Hepatic stellate cell (primary cell): ENCODE measurements at places on chromosomes 13 and 19.

DNA sequence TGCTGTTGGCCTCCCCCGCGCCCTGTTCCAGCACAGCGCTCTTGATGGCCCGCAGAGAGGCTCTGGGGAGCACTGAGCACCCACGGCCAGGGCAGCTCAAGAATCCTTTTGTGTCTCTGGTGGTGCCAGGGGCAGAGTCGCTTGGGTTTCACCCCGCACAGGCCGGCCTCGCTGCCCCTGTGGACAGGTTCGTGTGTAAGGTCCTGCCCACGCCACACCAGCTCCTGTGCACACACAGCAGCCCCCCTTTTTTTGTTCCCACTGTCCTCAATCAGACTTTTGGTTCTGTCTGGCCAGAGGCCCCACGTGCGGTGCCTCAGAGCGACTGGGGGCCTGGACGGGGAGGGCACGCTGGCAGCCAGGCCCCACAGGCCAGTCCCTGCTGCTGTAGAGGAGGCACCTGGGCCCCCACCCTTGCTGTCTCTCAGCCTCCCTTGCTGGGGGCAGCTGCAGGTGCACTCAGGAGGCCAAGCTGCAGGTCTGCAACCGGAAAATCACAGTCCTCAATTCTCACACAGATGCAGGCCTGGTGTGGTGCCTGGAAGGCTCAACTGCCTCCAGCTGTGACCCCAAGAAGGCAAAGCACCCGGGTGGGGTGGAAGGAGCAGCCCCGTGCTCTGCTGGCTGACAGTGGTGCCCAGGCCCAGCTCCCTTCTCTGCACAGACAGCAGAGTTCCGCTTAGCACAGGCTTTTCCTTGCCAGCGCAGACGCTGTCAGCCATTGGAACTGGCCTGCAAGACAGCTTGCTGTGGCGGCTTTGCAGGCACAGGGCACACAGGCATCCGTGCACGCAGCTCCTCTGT, 12.6 kb upstream of the F7 start:
- no peak for DNase-seq

DNA sequence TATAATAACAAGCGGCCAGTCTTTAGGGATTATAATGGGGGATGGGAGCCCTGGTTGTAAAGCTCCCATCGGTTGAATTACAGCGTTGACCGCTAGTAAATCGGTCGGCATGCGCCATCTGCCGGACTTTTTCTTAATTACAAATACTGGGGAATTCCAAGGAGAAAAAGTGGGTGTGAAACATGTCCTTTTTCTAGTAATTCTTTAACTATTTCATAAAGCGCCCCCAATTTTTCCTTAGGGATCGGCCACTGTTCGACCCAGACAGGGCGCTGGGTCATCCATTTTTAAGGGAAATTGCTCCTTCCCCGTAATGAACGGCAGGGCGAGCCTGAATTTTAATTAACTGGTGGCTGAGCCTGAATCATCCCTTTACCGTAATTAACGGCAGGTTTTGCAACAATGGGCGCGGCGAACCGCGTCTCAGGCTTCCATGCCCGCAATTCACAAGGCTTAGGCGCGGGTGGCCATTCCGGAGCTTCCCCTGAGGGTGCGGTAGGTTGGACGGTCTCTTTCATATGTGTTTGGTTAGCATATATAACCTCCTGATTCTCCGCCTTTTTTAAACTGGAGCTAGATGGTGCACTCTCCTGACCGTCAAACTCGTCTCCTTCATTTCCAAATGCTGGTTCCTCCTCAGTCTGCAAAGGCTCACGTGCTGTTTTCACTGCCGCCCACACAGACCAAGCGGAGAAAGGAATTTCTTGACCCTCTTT, 30.2 kb upstream of the EVI5L start:
- DNase-seq = peak; percentile 74

DNA sequence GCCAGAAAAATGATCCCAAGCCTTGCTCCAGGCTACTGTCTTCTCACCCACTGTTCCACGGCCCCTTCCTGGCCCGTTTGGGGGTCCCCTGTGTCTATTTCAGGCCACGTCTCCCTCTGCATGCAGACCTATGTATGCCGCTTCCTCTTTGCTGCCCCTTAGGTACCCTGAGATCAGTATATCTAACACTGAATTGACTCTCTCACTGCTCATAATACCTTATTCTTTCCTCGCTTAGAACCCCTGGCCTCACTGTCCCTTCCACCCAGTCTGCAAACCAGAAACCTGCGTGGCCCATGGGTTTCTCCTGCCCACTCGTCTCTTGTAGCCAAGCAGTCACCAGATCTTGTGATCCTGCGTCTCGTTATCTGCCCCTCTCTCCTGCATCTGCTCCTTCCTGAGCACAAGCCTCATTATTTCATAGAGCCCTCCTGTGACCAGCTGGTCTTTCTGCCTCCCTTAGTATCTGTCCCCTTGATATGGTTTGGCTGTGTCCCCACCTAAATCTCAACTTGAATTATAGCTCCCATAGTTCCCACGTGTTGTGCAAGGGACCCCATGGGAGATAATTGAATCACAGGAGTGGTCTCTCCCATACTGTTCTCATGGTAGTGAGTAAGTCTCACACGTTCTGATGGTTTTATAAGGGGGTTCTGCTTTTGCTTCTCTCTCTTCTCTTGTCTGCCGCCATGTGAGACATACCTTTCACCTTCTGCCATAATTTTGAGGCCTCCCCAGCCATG, 109.0 kb upstream of the RNF113B start:
- no peak for DNase-seq

- DNase-seq = peak; percentile 60
Observed at GRCh38 chr13:34462843-34463242, 479.2 kb upstream of the NBEA start.

DNA sequence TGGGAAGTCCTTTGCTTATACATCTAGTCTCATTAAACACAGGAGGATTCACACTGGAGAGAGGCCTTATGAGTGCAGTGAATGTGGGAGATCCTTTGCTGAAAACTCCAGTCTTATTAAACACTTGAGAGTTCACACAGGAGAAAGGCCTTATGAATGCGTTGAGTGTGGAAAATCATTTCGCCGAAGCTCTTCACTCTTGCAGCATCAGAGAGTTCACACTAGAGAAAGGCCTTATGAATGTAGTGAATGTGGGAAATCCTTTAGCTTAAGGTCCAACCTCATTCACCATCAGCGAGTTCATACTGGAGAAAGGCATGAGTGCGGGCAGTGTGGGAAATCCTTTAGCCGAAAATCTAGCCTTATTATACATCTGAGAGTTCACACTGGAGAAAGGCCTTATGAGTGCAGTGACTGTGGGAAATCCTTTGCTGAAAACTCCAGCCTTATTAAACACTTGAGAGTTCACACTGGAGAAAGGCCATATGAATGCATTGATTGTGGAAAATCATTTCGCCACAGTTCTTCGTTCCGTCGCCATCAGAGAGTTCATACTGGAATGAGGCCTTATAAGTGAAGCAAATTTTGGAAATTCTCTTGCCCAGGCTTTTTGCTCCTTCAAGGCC, 9.9 kb downstream of the ZNF586 start:
- no peak for DNase-seq

- DNase-seq = no peak
Observed at GRCh38 chr13:31000889-31001288, 68.4 kb downstream of the TEX26 start.

GRCh38 chr19:45502111-45502510, 3.9 kb downstream of the PPM1N start:
- no peak for DNase-seq

DNA sequence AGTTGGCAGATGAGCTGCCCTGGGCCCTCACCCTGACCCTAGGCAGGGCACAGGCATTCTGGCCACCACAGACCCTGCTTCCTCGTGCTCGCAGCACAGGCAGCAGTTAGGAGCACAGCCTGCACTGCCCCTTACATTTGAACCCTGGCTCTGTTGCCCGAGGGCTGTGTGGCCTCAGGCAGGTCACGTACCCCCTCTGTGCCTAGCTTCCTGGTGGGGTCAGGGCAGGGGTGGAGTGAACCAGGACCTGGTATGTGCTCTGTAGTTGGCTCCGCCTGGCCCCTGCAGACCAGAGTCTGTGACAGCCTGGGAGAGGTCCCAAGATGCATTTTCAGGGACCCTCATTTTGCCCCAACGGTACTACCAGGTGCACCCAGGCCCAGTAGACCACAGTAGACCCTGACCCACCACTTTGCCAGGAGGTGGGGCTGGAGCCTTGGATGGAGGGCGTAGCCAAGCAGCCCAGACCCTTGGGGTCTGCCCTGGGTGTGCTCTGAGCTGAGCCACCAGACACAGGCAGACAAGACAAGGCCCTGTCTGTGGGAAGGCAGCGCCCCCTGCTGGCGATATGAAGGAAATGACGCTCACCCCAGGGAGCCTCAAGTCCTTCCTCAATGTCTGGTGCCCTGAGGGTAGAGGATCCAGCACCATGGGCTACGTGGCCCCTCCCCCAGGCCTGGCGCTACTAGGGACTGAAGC, 9.1 kb downstream of the LYL1 start:
- peak; percentile 96 for DNase-seq

DNA sequence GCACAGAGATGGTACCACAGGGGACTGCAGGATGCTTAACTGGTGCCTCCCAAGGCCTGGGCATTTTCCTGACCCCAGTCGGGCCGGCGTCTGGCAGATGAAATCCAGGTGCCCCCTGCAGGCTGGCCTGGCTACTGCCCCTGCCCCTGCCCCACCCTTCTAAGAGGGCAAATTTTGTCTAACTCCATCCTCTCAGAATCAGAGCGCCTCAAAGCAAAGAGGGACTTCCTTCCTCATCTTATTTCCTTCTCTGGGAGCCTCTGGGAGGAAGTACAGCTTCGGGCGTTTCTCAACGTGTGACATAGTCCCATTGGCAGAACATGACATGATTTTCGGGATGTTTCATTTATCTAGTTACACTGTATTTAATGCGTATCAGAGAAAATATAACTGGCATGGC, 2.7 kb downstream of the PRKACA start:
- peak; percentile 54 for DNase-seq

- no peak for DNase-seq
Observed at GRCh38 chr13:46712524-46712923, 84.4 kb downstream of the ESD start.

DNA sequence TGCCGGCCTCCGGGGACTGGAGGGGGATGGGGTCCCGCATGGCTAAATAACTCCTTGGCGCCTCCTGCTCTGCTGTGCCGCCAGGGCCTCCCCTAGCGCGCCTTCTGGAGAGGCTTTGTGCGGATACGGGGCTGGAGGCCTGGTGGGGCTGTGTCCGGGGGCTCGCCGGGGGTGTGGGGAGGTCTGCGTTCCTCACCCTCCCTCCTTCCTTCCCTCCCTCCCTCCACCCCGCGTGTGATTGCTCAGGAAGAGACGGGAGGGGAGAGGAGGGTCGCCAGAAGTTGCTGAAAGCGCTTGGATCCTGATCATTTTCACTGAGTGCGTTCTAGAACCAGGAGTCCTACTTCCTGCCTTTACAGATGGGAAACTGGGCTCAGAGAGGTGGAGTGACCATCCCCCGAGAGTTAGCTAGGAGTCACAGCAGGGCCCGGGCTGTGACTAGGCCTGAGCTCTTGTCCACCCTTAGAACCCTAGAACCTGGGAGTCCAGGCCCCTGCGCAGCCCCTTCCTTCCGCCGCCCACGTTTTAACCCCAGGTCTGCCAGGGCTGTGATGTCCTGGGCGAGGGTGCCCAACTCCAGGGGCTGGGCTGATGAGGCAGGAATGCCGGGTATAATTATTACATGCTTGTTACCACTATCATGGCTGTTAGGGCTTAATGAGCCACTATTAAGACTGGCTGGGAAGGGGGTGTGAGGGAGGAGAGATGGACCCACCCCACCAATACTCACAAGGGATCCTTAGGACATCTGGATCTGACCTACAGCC, 782 bp upstream of the JUND start:
- DNase-seq = no peak

GRCh38 chr19:10111405-10111811, at the start of gene P2RY11:
Gene P2RY11 (plus strand): TSS chr19:10111693. CDS start chr19:10111722, 29 bp downstream.
- DNase-seq = no peak

- no peak for DNase-seq
Observed at GRCh38 chr19:45151821-45152503, 8.8 kb downstream of the NKPD1 start.

DNA sequence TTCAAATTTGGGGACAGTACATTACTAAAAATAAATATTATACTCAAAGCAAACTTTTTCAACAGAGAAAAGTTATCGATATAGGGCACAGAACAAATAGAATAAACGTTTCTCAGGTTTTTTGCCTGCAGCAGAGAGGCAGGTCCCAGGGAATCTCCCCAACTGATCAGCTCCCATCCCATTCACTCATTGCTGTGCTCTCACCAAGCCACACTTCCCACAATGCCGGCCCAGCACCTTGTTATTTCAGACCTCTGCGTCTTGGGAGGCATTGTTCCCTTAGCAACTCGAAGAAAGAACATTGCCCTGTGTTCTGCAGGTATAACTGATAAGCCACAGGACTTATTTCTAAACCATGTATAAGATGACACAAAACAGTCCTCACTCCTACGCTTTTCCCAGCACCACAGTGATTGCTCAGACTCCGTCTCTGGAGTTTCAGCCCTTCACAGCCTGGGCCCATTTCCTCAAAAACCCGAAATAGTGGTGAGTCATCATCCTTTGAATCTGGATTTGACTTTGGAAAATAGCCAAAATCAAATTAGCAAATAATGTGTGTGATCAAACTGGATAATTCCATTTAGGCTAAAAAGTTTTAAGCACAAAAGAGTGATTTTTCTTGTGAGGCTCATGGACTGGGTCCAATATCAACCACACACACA, 100.4 kb downstream of the DCLK1 start:
- DNase-seq = peak; percentile 14

DNA sequence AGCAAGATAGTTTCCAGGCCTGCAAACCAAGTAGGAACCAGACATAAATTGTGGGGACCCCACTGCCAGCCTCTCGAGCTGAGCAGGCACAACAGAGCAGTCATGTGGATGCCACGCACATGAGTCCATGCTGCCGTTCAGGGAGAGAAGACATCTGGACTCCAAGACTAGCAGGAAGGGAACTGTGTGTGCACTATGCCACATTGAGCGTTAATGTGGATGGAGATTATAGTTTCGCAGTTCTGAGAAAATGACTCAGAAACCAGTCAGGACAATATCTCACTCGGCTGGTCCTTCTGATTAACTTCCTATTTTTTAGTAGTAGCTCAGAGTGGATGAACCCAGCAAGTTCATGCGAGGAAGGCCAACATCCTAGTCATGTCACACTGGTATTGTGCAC, 124.9 kb downstream of the CRYL1 start:
- DNase-seq = no peak

DNA sequence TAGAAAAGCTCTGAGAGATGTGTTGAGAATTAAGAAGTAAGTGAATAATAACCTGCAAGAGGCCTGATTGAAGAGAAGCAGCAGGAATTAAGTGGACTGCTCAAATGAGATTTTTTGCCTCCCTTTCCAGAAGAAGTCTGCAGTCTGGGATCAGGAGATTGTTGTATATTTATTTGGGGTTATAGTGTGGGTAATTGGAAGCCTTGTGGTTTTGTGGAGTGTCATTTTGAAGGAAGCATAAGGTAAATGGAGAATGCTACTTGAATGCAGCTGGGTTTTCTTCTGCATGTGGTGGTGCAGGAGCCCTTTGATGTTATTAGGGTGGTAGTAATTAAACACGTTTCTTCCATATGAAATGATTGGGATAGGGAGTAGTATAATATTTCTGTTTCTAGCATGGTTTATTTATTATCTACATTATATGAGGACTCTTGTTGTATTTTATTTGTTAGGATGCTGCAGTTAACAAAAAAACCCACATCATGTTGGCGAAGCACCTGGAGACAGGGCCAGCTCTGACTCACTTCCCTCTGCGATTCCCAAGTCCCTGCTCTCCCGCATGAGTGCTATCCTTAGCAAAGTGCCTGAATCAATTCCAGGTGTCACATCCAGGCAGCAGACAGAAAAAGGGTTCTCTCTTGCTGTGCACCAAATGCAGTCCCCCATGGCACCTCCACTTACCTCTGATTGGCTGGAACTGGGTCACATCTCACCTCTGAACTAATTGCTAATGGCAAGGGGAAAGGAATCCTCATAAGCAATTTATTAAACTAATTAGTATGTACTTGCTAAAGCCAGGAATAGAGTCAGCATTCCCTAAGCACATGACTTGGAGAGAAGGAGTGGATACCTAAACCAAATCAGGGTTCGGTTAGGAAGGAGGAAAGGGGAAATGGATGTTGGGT, 54.8 kb downstream of the DGKH start:
- DNase-seq = no peak
